Small intestine (tissue), 16 donors: ENCODE measurements at places on chromosomes 6 and 20. TPM values are rescaled to one million over a fixed set of nuclear protein-coding genes. Genes with fewer than 3 reads are reported as not detected.

GRCh38 chr6:16168858-16169257, 40.0 kb downstream of the MYLIP start:
- no peak overlapping the region for H3K4me3 ChIP-seq
- H3K36me3 ChIP-seq, result no peaks in the 10 kb centered on the region
- H3K27ac ChIP-seq, result no peak overlapping the region
- no peaks in the 10 kb centered on the region for H3K27me3 ChIP-seq
- DNase-seq, result peak; percentile 22

DNA sequence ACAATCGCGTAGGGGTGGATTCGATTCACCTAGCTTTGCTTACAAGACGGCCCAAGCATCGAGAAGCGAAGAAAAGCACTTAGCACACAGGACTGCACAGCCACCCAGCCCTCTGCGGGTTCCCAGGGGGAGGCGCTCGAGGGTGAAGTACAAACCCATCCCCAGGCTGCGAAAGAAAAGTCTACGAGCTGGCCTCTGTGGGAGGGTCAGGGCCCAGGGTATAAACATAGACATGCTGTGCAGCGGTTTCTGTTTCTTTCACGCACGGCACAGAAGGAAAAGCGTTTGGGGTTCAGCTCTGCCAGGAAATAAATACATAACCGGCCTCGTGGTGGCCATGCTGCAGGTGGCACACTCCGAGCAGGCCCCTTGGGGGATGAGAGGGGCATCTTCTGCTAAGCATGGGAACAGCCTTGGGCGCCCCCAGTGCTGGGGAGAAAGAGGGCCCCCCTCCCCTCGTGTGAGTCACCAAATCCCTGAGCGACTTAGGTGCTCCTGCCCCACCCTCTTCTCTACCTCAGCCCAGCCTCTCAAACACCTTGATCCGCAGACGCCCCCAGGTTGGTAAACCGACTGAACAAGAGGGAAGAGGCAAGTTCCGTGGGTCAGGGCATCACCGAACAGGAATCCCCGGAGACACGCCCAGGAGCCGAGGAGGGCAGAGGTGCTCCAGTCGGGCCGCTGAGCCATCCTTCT, 91.6 kb upstream of the RIPOR2 start:
- no peaks in the 10 kb centered on the region for H3K27me3 ChIP-seq
- no peak overlapping the region for H3K27ac ChIP-seq
- no peaks in the 10 kb centered on the region for H3K4me1 ChIP-seq
- H3K4me3 ChIP-seq, result no peak overlapping the region

CCDC170 gene
- polyA plus RNA-seq, result 0.21 TPM

SLC22A7 gene
- not detected for polyA plus RNA-seq

GRCh38 chr6:133235221-133235620, 5.9 kb upstream of the EYA4 start:
- H3K27me3 ChIP-seq, result peaks cover 4% of the 10 kb centered on the region
- no peak for DNase-seq
- H3K27ac ChIP-seq, result no peak overlapping the region
- H3K36me3 ChIP-seq, result no peaks in the 10 kb centered on the region

GRCh38 chr20:63119963-63120807, 95.7 kb downstream of the YTHDF1 start:
- DNase-seq, result no peak
- H3K4me3 ChIP-seq, result no peak overlapping the region
- no peaks in the 10 kb centered on the region for H3K4me1 ChIP-seq
- no peaks in the 10 kb centered on the region for H3K27me3 ChIP-seq

CCN6 gene
- polyA plus RNA-seq, result not detected

DNA sequence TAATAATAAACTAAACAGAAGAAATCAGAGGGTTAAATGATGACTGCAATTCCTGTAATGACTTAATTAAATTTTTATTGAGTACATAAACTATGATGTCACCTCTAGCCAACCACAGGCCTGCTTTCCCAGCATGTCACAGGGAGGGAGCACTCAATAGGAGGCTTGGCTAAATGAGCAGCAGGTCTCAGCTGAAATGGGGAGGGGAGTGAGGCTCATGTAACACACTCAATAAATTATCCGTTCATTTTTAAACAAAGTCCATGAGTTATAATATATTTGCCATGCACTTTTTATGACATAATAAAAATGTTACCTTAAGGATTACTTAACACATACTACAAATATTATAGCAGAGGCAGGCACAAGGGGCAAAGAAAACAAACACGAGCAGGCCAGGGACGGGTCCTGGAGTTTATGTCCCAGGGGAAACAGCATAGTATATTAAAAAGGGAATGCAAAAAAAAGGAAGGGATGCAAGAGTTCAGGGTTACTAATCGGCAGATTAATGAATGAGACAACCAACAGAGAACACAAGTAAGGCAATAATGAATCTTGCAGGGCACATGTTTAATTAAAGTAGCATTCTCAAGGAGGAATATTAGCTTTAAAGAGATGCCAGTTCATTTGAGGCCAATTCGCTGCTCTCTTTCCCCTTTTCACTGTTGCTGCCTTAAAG, 27.1 kb upstream of the FAM83C start:
- H3K36me3 ChIP-seq, result no peaks in the 10 kb centered on the region
- H3K27me3 ChIP-seq, result no peaks in the 10 kb centered on the region
- no peak overlapping the region for H3K4me3 ChIP-seq
- peaks cover 3% of the 10 kb centered on the region for H3K4me1 ChIP-seq

CTSA gene
- 78.9 TPM for polyA plus RNA-seq

BTN2A1 gene
- polyA plus RNA-seq, result 15.4 TPM

- H3K27ac ChIP-seq, result no peak overlapping the region
- no peaks in the 10 kb centered on the region for H3K4me1 ChIP-seq
- no peaks in the 10 kb centered on the region for H3K27me3 ChIP-seq
- peak; percentile 75 for DNase-seq
These were observed 8.7 kb downstream of the ZNF335 start for GRCh38 chr20:45963059-45964005.

DNA sequence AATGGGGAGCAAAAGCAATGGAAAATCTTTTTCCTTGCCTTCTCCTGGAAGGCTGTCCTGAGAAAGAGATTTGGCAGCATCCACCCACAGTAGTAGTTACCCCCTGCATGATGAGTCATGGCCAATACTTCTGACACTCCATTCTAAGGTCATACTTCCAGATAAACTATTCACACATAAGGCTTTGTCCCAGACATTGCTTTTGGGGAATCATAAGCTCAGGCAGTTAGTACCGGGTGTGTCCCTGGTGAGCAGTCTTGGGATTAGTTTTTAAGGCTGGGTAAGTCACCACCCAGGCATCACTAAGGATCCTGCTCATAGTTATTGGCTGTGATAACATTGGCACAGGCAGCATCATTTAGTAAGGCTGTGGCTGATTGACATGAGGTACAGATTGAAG, 160.6 kb upstream of the GGTLC1 start:
- no peak for DNase-seq
- H3K4me3 ChIP-seq, result no peak overlapping the region
- H3K4me1 ChIP-seq, result no peaks in the 10 kb centered on the region
- no peaks in the 10 kb centered on the region for H3K27me3 ChIP-seq
- H3K36me3 ChIP-seq, result no peaks in the 10 kb centered on the region
- no peak overlapping the region for H3K27ac ChIP-seq

GRCh38 chr6:32967151-32968091, 973 bp upstream of the BRD2 start:
- peak; percentile 63 for DNase-seq
- H3K36me3 ChIP-seq, result no peaks in the 10 kb centered on the region
- H3K27me3 ChIP-seq, result no peaks in the 10 kb centered on the region
- H3K4me1 ChIP-seq, result peaks cover 7% of the 10 kb centered on the region
- H3K27ac ChIP-seq, result peak overlapping the region; percentile 98

DNA sequence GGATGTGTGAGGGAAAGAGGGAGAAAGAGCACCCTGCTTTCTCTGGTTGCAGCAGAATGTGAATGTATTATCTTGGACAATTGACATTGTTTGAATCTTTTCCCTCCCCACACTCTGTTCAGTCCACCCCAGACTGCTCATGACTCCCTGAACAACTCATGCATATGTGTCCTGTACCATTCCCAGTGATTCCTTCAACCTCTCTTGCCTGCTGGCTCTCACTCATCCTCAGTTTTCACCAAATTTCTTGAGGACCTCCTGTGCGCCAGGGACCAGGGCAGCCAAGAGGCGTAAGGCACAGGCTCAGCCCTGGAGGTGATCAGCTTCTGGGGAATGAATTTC, 5.4 kb downstream of the NOX3 start:
- H3K36me3 ChIP-seq, result no peaks in the 10 kb centered on the region
- H3K27me3 ChIP-seq, result no peaks in the 10 kb centered on the region
- DNase-seq, result no peak
- H3K4me3 ChIP-seq, result no peak overlapping the region

DNA sequence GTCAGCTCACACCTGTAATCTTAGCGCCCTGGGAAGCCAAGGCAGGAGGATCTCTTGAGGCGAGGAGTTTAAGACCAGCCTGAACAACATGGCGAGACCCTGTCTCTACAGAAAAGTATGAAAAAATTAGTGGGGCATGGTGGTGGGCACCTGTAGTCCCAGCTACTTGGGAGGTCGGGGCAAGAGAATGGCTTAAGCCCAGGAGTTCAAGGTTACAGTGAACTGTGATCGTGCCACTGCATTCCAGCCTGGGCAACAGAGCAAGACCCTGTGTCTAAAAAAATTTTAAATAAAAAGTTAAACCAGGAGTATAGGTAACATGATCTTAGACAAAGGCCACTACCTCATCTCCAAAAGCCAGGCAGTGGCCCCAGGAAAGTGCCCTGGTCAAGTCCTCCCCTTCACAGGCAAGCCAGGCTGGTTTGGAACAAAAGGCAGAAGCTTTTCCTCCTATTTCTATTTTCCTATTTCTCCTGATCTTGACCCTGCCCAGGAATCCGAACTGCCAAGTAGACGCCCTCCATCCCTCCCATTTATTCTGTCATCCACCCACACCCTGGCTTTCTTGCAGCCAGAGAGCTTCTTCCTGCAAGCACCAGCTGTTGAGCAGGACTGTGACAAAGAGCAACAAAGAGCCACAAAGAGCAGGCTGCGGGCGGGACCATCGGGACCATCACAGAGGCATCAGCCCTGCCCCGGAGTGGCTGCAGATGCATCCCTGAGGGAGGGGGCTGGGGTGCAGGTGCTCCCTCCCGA, 149.9 kb upstream of the AFDN start:
- H3K36me3 ChIP-seq, result no peaks in the 10 kb centered on the region
- H3K27me3 ChIP-seq, result no peaks in the 10 kb centered on the region
- DNase-seq, result peak; percentile 71

GRCh38 chr20:41316051-41316450, 1.5 kb downstream of the ZHX3 start:
- DNase-seq, result no peak
- no peak overlapping the region for H3K27ac ChIP-seq
- H3K27me3 ChIP-seq, result peaks cover 2% of the 10 kb centered on the region
- H3K4me1 ChIP-seq, result peaks cover 4% of the 10 kb centered on the region
- H3K4me3 ChIP-seq, result no peak overlapping the region

DNA sequence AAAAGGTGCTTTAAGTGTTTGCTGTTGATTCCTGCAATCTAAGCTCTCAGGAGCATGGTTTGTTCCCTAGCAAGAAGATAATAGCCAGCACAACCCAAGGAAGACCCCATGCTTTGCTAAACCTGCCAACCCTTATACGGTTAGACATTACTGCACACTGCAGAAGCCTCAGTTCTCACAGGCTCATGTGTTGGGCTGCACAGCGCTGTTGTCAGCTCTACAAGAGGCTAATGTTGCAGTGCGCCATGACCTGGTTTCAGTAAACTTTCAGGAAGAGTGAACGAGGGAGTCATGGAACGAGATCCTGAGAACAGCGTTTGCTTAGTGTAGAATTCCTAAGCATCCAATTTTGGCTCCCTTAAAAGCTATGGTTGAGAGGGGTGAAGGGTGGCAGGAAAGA, 218.5 kb downstream of the ARHGAP18 start:
- DNase-seq, result no peak
- H3K27ac ChIP-seq, result peak overlapping the region; percentile 90
- H3K27me3 ChIP-seq, result no peaks in the 10 kb centered on the region
- peaks cover 15% of the 10 kb centered on the region for H3K4me1 ChIP-seq
- H3K36me3 ChIP-seq, result no peaks in the 10 kb centered on the region

OGFR gene
- 46.7 TPM for polyA plus RNA-seq

GRCh38 chr6:75308250-75308988, 23.8 kb upstream of the TMEM30A start:
- no peaks in the 10 kb centered on the region for H3K36me3 ChIP-seq
- no peak for DNase-seq
- no peak overlapping the region for H3K4me3 ChIP-seq
- peaks cover 2% of the 10 kb centered on the region for H3K27me3 ChIP-seq
- no peaks in the 10 kb centered on the region for H3K4me1 ChIP-seq

MATN4 gene
- polyA plus RNA-seq, result 0.07 TPM

- no peak for DNase-seq
- no peak overlapping the region for H3K27ac ChIP-seq
- H3K36me3 ChIP-seq, result peaks cover 2% of the 10 kb centered on the region
These were observed 40.6 kb downstream of the NINL start for GRCh38 chr20:25544734-25545133.

DNA sequence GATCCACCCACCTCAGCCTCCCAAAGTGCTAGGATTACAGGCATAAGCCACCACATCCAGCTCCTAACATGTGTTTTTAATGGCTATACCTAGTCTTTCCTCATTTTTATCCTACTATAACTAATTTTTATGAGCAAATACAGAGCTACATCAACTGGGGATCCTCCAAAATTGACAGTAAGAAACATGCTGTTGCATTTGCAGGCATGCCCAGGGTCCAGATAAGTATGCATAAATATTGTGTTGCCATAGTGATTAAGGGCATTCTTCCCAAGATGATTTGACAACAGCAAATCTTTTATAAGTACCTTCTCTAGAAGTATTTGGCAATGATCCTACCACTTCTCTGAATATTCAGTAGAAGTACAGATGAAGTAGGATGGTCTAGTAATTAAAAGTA, 41.9 kb upstream of the MOXD1 start:
- H3K4me3 ChIP-seq, result no peak overlapping the region
- H3K27me3 ChIP-seq, result no peaks in the 10 kb centered on the region
- H3K36me3 ChIP-seq, result no peaks in the 10 kb centered on the region
- no peak overlapping the region for H3K27ac ChIP-seq
- no peaks in the 10 kb centered on the region for H3K4me1 ChIP-seq
- no peak for DNase-seq

CDK5RAP1 gene
- polyA plus RNA-seq, result 32.0 TPM

- H3K27me3 ChIP-seq, result no peaks in the 10 kb centered on the region
- no peak overlapping the region for H3K4me3 ChIP-seq
- DNase-seq, result no peak
- H3K27ac ChIP-seq, result no peak overlapping the region
These were observed 273.0 kb upstream of the PREP start for GRCh38 chr6:105675715-105676397.

DNA sequence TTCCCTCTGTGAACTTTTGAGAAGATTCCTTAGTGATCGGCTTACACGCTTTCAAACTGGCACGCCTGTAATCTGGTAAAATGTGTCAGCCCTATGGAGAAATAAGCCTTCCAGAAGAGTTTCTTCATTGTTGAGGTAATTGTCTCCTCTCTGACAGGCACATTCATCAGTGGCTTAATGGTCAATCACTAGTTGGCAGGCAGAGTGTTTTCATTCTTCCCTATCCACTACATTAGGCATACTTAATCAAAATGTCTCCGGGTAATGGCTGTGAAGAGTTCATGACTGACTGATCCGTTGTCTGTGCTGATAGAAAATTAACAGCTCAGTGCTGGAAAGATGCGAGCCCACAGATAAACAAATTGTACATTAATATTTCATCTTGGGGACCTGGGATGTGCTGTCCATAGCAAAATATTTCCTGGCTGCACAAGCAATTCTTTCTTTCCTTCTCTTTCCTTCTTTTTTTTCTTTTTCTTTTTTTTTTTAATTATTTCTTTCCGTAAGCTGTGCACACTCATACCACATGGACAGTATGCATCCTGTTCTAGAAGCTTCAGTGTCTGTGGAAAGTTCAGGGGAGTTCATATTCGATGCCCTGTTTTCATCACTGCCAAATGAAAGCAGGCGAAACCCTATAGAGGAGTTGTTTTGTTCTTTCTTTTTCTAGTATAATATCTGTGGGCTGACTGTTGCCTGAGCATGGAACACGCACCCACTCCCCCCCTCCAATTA, 31.4 kb downstream of the TSHZ2 start:
- no peak for DNase-seq
- no peaks in the 10 kb centered on the region for H3K27me3 ChIP-seq
- no peak overlapping the region for H3K4me3 ChIP-seq
- no peaks in the 10 kb centered on the region for H3K36me3 ChIP-seq

HLA-DPB1 gene
- polyA plus RNA-seq, result 14.3 TPM
